ENCODE measurements at places on chromosomes 7 and 10.
A peak's percentile ranks its signal among the peaks of the same experiment; 100 is the strongest.

GRCh38 chr10:128526791-128527375 lies 400.7 kb upstream of the MKI67 start:
- no peak for ATAC-seq

DNA sequence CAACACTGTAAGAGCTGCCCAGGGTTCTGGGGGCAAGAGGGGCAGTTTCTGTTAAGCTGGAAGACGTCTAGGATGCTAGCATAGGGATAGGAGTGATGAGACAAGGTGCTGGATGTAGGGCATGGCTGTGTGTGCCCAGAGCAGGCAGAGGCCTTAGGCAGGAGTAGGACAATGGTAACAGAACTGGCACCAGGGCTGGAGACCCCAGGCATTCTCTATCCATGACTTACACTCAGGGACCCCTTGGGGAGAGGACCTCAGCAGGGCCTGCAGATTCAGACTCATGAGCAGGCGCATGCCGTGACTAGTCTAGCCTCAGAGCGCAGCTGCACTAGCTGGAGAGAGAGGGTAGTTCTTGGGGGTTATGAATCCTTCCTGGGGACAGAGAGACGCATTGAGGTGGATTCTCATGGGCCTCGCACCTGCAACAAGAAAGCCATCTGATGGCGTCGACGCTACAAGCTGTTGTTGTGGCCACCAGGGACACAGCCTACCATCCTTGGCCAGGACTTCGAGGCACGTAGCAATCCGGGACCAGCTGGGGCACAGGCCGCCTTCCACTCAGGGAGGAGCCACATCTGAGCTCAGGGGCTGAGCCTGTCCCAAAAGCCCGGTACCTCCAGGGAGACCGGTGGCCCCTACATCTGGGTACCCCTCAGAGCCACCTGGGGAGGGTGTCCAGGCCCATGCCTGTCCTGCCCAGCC lies 474.1 kb downstream of the PTPRN2 start:
- no peak for ATAC-seq

GRCh38 chr10:103912759-103913158 lies 5.2 kb downstream of the STN1 start:
- ATAC-seq: no peak

GRCh38 chr7:131803816-131804215 lies 247.4 kb upstream of the PODXL start:
- no peak for ATAC-seq

- no peak for ATAC-seq
These were observed 2.2 kb upstream of the LRRC27 start for GRCh38 chr10:132329565-132330485.

DNA sequence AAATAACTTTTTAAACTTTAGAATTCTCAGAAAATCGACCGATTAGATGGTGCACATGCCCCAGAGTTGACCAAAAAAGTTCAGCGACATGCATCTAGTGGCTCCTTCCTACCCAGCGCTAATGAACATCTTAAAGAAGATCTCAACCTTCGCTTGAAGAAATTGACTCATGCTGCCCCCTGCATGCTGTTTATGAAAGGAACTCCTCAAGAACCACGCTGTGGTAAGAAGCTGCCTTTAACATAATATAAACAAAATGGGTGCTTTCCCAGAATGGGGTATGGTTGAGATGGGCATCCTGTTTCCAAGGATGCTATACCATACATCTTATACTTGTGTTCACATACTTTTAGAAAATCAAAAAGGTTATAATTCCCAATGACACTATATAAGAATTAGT lies 24.6 kb downstream of the GLRX3 start:
- ATAC-seq: no peak

- ATAC-seq: no peak
These were observed 104.7 kb upstream of the KLF14 start for GRCh38 chr7:130838738-130839137.

DNA sequence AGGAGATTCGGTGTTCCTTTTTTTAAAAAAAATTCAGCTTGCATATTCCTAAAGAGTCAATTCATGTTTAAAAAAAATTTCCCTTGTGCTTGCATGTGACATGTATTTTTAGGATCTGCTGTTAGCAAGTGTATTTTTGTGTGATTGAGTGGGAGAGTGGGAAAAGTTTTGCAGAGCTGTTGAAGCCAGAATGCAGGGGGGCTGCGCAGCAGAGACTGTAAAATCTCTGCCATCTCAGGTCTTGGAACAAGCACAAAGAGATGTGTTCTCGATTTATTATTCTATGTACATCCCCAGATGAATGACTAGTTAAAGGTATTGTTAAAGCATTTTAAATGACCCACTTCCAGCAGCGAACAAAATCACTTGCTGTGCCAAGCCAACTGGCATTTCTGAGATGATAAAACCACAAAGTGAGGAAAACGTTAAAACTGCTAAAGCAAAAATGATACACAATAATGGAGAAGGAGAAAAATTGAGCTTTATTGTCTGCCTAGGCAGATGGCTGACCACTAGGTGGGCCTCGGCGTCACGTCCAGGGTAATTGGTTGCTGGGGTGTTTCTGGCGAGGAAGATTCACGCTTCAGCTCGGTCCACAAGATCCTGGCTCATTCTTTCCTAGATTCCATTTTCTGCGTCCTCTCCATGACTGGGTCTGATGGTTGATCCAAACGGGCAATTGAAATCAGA lies 67.0 kb upstream of the ATRNL1 start:
- no peak for ATAC-seq

DNA sequence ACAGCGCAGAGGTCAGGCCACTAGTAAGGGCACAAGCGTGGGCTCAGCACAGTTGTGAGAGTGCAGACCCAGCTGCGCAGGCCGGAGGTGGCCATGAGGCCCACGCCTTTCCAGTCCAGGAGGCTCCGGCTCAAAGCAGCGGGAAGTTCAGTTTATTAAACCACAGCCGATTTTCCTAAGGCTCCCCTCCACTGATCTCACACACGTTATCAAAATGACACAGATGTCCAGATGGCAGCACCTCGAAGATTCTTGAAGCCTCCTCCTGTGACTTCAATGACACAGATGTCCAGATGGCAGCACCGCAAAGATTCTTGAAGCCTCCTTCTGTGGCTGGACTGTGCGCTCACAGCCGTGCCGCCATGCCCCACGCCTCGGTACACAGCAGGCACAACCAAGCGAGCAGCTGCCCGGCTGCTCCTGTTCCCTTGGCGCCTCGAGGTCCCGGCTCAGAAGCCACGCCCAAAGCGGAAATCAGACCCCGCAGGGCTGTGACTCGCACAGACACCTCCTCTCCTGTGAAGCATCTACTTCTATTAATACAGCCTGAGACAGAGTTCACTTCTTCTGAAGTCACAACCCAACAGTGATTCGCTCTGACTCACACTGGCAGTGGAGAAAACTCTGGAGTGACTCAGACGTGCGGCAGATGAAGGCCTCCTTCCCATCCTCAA lies 122.7 kb downstream of the MAD1L1 start:
- peak; percentile 90 for ATAC-seq

- no peak for ATAC-seq
These were observed 169.3 kb downstream of the LCOR start for GRCh38 chr10:97001183-97001991.

DNA sequence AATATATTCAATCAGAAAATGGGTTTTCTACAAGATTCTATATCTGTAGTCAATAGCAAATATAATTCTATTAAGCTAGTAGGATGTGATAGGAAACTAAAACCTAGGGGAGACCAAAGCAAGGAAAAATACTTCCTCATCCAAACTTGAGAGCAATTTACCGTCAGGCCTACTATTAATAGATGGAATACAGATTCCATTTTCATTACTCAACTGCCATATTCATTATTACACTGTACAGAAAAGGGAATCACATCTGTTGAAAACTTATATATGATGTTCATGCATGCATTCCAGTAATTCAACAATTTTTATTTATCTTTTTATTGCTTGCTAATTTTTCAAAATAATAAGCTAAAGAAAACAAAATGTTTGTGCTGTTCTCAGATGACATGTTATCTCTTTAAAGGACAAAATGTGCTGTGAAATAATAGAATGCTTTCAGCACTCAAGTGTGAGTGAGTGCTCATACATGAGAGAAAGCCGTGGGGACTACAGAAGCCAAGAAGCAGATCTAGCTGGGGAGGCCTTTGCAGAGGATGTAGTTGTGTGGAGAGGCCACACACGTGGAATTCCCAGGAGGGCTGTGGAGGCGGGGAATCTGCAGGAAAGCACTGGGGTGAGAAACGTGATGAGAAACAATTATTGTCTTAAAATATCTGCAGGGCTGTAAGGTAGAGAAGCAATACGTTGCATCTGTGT lies 110.0 kb downstream of the EGFR start:
- ATAC-seq: no peak

All from esophagus mucosa (tissue), 1 donor.